ENCODE measurements at places on chromosomes 3 and 15. TPM values are rescaled to one million over a fixed set of nuclear protein-coding genes. Genes with fewer than 3 reads are reported as not detected.

The COL6A5 gene
- total RNA-seq: not detected

The TLE3 gene
- 38.7 TPM for total RNA-seq

The MYO5C gene
- 7.0 TPM for total RNA-seq

The LAMB2 gene
- 330 TPM for total RNA-seq

The ZNF501 gene
- 7.8 TPM for total RNA-seq

The ARGFX gene
- not detected for total RNA-seq

The TGM4 gene
- 0.09 TPM for total RNA-seq

The HGD gene
- total RNA-seq: not detected

The SPATA12 gene
- total RNA-seq: 0.18 TPM

The FAM174B gene
- total RNA-seq: 0.90 TPM
